ENCODE measurements at places on chromosomes 7 and 10.

- no peak for DNase-seq
Observed at GRCh38 chr7:54704851-54705250, 54.2 kb downstream of the SEC61G start.

DNA sequence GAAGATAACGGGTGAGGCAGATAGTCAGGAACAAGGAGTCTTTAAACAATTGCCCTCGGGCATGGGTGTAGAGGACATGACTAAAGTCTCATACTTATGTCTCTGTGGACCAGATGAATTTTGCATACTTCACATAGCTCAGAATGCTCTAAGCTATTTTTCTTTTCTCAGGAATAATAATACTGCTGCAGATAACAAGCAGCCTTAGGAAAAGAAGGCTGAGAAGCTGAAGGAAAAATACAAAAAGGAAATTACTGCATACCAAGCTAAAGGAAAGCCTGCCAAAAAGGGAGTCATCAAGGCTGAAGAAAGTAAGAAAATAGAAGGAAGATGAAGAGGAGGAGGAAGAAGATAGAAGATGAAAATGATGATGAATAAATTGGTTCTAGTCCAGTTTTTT is 13.4 kb upstream of the ERCC6 start:
- DNase-seq: no peak

GRCh38 chr7:75987805-75988567 is 6.4 kb downstream of the TMEM120A start:
- DNase-seq: no peak

DNA sequence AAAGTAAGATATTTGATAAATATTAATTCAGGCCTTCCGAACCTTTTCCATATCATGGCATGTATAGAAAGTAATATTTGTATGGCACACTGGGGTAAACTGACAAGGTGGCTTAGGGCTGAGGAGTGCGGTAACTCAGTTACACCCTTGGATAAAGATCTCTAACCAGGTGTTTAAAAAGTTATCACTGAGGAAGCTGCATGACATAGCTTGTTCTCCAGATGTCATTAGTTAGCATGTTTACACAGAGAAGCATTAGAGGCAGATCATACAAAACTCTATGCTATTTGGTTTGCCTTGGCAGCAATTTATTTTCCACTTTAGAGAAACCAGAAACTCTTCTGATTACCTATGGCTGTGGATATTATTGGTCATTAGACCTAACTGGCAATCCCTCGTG is 118.2 kb downstream of the ST7 start:
- DNase-seq: no peak

DNA sequence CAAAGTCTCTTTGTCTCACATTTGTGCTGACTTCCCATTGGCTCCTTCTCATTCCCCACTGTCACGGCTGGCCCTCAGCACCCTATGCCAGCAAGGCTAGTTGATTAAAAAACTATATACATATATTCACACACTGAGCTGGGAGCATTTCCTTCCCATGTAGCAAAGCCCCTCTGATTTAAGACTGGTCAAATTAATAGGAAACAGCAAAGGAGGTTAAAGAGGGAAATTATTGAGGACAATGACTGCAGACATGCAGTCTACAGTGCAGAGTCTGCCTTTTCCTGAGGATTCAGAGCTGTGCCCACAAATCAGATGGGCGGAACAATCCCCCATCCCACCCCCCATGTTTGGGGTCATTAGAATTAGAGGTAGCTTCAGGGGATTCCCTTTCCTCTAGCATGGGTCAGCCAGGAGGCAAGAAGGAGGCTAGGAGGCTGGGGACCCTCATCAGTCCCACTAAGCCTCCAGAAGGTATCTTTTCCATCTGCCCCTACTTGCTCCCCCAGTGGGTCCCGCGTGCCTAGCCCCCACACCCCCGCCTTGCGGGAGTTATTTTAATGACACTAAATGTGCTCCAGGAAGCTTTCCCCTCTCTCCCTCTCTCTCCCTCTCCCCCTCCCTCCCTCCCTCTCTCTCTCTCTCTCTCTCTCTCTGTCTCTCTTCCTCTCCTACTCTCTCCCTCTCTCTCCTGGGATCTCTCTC is 9.8 kb upstream of the DLX6 start:
- DNase-seq: no peak

DNA sequence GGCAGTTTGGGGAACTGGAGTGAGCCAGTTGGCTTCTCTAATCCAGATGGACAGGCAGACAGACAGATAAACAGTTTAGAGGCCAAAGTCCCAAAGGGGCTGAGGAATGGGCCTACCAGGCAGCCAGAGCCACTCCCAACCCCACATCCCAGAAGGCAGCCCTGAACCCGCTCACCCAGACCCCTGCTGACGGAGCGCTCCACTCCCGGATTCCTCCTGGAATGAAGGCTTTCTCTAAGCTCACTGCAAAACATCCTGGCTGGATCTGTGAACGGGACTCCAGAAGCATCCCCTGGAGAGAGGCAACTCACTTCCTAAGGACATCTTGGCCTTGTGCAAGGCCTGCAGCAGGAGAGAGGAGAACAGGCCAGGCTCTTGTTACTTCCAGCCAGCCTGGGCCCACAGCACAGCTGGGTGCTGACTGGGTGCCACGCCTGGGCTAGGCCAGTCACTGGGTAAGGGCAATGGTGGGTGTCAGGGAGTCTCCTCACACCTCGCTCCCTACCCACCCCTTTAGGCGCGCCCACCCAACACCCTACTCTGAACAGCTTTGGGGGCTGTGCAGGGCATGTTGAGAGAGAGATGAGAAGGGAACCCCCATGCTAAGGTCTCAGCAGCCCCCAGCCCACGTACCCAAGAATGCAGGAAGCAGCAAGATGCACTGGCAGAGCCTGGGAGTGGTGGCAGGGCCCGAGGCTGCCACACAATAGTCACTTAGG is 168.6 kb upstream of the ZMIZ1 start:
- no peak for DNase-seq

DNA sequence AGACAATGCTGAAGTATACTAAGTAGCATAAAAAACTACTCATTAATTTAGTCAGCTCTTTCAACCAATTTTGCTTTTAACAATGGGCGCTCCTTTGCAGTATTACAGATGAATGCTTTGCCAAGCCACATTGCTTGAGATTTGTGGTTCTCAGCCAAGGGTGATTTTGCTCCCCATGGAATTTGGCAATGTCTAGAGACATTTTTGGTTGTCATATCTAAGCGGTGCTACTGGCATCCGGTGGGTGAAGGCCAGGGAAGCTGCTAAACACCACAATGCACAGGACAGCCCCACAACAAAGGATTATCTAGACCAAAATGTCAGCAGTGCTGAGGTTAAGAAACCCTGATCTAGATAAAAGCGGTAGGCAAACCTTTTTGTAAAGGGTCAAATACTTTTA is 112.0 kb downstream of the UBE2H start:
- DNase-seq: no peak

DNA sequence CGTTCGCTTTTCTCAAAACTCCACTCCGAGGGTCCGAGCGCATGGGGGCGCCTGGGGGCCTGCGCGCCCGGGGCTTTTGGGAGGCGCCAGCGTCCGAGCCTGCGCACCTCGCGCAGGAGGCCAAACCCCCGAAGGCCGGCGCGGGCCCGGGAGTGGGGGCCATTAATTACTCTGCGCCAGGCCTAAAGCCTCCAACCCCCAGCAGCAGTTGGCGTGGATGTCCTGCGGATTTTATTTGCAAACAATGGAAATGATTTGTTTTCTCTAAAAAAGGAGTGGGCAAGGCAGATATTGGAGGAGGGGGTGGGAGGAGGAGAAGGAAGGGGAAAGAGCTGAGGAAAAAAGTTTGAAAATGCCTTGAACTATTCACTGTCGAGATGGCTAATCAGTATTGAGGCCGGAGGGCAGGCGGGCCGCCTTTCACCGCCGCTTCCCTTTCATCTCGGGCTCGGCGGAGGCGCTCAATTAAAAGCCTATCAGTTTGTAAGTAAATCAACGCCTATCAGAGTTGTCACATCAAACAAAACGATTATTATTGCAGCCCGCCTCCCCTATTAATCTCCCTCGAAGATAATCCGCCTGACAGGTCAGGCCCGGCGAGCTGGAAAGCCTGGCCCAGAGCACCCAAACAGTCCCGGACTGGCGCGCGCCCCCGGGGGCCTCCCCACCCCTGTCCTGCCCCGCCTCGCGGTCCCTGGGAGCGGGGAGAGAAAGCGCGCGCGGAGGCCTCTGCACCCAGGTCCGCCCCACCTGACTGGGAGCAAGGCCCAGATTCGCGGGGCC is 3.4 kb upstream of the ZNF503 start:
- no peak for DNase-seq

GRCh38 chr10:127973791-127974311 is 66.9 kb downstream of the PTPRE start:
- DNase-seq: no peak

- DNase-seq: no peak
Observed at GRCh38 chr7:32658034-32658433, 162.7 kb downstream of the AVL9 start.

GRCh38 chr10:110664483-110665420 is 20.6 kb downstream of the RBM20 start:
- DNase-seq: no peak

DNA sequence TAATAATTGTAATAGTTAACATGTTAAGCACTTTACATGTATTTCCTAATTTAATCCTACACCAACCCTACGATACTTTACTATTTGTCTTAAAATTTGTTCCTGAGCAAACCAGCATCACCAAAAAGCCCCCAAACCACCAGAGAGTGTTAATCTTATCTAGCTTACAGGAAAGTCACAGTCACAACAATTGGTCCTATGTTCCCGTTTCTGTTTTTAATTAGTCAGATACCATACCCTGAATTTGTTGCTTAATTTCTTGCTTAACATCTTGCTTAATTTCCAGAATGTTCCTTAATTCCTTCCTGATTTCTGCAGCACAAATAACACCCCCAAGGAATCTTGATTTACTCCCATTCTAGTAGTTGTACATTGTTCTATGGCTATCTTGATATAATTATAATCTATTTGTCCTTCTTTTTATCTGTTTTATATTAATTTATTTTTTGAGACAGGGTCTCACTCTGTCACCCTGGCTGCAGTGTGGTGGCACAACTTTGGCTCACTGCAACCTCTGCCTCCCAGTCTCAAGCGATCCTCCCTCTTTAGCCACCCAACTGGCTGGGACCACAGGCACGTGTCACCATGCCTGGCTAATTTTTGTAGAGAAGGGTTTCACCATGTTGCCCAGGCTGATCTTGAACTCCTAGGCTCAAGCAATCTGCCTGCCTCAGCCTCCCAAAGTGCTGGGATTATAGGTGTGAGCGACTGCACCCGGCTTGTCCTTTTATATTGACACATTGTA is 6.6 kb upstream of the PDSS1 start:
- no peak for DNase-seq

GRCh38 chr10:103676058-103676785 is 179.2 kb downstream of the SH3PXD2A start:
- no peak for DNase-seq

- DNase-seq: no peak
Observed at GRCh38 chr10:7498111-7498510, 87.3 kb upstream of the SFMBT2 start.

DNA sequence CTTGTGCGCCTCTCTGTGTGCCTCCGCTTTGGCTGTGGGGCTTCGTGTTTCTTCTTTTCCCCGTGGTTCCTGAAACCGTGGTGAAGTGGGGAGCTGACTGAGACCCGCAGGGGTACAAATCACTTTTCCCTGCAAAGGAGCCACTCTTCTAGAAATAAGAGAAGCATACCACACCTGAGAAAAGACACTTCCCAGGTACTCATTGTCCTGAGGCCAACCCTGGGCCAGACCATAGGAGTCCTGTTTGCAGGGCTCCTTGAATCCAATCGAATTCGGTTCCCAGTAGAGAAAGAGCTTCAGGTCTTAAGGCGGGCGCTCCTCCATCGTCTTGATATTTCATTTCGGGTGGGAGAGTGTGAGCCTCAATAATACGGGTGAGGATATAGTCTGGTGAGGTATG is 32.4 kb upstream of the ZNF273 start:
- DNase-seq: no peak

DNA sequence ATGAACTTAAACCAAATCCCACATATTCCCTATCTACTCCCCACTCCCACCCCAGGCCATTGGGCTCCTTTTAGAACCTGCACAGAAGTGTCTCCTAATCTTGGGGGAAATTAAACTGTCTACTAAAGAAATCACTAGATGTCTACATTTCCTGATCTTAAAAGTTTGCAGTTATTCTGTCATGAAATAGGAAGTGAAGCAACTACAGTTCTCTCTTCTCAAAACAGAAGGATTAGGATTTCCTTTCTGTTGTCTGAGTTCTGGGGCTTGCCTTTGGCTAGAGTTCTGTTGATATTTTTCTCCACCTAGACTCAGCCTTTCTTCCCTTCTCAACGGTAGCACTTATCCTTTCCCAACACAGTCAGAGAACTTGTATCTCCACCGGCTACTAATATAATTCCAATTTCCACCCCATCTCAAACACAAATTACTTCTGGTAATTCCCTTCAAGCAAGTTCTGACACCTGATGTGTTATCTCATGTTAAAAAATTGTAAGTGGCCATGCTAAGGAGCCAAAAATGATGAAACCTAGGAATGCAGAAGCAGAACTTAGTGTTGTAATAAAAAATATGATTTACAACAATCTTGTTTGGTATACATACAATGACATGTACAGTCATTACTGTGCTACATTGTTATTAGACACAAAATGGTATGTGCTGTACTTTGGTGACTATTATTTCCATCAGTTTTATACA is 12.1 kb downstream of the OR9A4 start:
- DNase-seq: no peak

DNA sequence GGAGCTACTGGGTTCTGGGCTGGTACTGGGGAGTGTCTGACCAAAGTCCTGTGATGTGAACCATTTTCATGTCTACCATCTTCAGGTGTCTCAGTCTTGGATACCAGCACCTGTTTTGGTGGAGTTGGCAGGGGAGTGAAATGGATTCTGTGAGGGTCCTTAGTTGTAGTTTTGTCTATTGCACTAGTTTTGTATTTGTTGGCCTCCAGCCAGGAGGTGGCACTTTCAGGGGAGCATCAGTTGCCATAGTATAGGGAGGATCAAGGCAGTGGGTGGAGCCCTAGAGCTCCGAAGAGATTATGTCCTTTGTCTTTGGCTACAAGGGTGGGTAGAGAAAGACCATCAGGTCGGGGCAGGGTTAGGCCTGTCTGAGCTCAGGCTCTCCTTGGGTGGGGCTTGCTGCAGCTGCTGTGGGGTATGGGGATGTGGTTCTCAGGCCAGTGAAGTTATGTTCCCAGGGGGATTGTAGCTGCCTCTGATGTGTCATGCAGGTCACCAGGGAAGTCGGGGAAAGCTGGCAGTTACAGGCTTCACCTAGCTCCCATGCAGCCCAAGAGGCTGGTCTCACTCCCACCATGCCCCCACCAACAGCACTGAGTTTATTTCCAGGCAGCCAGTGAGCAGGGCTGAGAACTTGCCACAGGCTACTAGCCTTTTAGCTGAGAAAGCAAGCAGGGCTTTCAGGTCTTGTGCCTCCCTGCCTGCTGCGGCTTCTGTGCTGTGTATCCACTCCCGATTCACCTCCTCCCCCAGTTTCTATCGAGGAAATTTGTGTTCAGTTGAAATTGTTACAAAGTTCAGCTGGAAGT is 153.1 kb downstream of the ZNF365 start:
- DNase-seq: no peak

- no peak for DNase-seq
Observed at GRCh38 chr10:3077509-3077908, 10.2 kb downstream of the PFKP start.

- DNase-seq: no peak
Observed at GRCh38 chr10:113854761-113855588, 514 bp downstream of the NHLRC2 start.

- DNase-seq: no peak
Observed at GRCh38 chr10:11339013-11339412, 272.4 kb downstream of the USP6NL start.

Measured in anterior cingulate cortex (tissue), 58 donors.